Aortic smooth muscle cell (primary cell): ENCODE measurements at places on chromosomes 13 and 19. TPM values are rescaled to one million over a fixed set of nuclear protein-coding genes. Genes with fewer than 3 reads are reported as not detected.

Gene DPF1
- 1.5 and 1.6 TPM in 2 replicates for total RNA-seq

Gene NLRP7
- total RNA-seq, result not detected in 2 replicates

Gene SIGLEC11
- not detected in 2 replicates for total RNA-seq

Gene SMIM44
- total RNA-seq, result not detected in 2 replicates

Gene C19orf81
- 0.53 and 0.62 TPM in 2 replicates for total RNA-seq

Gene SOX1
- not detected in 2 replicates for total RNA-seq

Gene MRPS12
- total RNA-seq, result 21.0 and 33.7 TPM in 2 replicates

Gene PRSS57
- total RNA-seq, result not detected in 2 replicates

Gene CACTIN
- total RNA-seq, result 18.2 and 24.6 TPM in 2 replicates

Gene HSH2D
- not detected in 2 replicates for total RNA-seq

Gene TUBA3C
- total RNA-seq, result not detected in 2 replicates

Gene MLNR
- total RNA-seq, result not detected in 2 replicates

Gene TNFSF9
- total RNA-seq, result 0.19 TPM in 1 of 2 replicates, not detected in the other

Gene ATP4B
- total RNA-seq, result not detected in 2 replicates

Gene HPN
- total RNA-seq, result 0.12 TPM in 1 of 2 replicates, not detected in the other

Gene LGALS14
- total RNA-seq, result not detected in 2 replicates

Gene PVR
- total RNA-seq, result 56.8 and 71.4 TPM in 2 replicates

Gene NCR1
- total RNA-seq, result not detected in 2 replicates

Gene MYPOP
- 0.53 and 1.1 TPM in 2 replicates for total RNA-seq

Gene ANGPTL8
- total RNA-seq, result not detected in 2 replicates

Gene CNMD
- total RNA-seq, result not detected in 2 replicates

Gene PDE4C
- total RNA-seq, result 0.12 and 0.26 TPM in 2 replicates

Gene OR7C1
- not detected in 2 replicates for total RNA-seq

Gene NUP58
- 32.6 and 37.4 TPM in 2 replicates for total RNA-seq

Gene LSR
- total RNA-seq, result 0.26 and 0.37 TPM in 2 replicates

Gene WDR88
- not detected in 2 replicates for total RNA-seq

Gene MYDGF
- 263 and 266 TPM in 2 replicates for total RNA-seq

Gene GTF3A
- total RNA-seq, result 86.0 and 110 TPM in 2 replicates

Gene IL11
- total RNA-seq, result 1.1 and 14.9 TPM in 2 replicates

Gene LILRB1
- total RNA-seq, result not detected in 2 replicates

Gene CYP2A6
- not detected in 2 replicates for total RNA-seq

Gene HS6ST3
- total RNA-seq, result under 0.01 TPM in 2 replicates
